ENCODE measurements at places on chromosomes 2 and 18.

DNA sequence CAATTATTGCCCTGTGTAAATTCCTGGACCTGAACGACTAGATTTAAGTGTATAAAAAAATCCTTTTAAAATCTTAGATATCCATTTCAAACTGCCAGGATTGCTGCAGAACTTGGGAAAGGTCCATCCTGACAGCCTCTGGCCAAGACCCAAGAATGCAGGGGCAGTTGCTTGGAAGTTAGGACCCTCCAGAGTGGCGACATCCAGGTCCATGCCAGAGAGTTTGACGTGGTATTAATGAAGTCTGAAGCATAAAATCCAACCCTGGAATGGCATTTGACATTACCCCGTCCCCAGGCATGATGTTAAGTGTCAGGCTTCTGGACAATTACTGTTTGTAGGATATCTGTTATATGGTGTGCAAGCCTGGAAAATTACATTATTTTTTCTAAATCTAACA, 810.2 kb downstream of the CNTNAP5 start:
- DNase-seq = no peak

- no peak for DNase-seq
Measured at GRCh38 chr2:233821709-233822100, 32.6 kb downstream of the HJURP start.

DNA sequence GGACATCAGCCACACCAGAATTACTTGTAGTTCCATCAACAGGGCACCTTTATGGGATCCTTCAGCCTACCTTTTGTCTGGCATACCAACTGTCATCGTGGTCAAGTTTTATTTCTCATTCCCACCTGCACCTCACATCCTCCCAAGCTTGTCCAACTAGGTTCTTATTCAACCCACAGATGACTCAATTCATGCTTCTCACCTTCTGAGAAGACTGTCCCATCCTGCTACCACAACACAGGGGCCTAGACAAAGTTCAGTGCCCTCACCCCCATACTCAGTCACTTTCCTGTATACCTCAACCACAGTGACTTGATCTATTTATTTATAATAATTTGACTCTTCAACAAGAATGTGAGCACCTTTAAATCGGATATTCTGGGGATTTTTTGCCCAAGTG, 114.4 kb upstream of the ACVR1C start:
- no peak for DNase-seq

DNA sequence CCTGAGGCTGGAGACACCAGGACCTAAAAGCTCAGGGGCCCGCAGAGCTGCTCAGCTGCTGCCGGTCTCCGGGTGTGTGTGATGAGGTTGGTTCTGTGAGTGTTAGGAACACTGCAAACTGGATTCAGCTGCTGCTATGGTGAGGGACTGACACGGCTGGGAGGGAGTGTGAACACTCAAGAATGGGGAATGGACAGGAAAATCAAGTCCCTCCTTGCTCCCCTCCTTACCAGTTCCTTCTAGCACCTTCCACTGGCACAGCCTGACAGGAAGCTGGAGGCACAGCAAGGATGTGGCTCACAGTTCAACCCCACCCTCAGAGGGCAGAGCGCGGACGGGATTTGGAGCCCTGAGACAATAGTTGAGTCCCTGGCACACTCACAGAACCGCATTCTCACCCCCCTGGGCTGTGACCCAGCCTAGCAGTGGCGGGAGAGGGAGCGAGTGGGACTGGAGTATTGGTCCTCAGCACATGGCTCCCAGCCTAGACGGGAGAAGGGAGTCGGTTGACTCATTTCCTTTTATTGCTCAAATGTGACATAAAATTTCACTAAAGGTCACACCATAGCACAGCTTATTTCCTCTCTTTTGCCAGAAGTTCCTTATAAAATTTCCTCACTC, 42.5 kb downstream of the LRRC30 start:
- no peak for DNase-seq

GRCh38 chr18:12907258-12907925, 23.4 kb upstream of the PTPN2 start:
- no peak for DNase-seq

- DNase-seq = no peak
Measured at GRCh38 chr2:65314801-65315441, 87.3 kb downstream of the ACTR2 start.

GRCh38 chr2:134183679-134184078, 70.2 kb upstream of the MGAT5 start:
- no peak for DNase-seq

- DNase-seq = no peak
Measured at GRCh38 chr2:218010984-218011652, 8.3 kb upstream of the TNS1 start.

DNA sequence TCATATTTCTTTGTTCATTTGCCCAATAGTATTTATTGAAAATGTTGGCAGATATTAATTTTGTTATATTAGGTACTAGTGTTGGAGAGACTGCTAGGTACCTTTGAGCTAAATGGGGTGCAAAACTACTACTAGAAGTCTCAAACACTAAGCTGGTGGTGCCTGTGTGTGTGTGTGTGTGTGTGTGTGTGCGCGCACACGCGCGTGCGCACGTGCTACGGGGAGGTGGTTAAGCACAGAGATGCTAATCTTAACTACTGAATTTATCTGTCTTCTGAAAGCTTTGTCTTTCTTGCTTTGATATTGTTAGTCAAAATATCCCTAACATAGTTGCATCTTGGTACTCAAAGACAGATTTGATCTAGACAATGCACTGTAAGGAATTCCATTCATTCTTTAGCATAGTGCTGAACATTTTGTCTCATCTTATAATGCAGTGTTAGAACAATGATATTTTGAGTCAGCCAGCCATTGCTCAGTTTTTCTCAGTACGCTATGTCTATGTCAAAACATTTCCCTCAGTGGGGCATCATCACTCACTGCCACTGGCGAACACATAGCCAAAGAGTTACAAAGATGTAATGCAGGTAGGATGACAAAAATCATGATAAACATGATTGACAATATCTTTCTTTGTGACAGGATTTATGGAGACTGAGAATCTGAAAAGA, 396.0 kb upstream of the RGPD4 start:
- DNase-seq = no peak

- DNase-seq = no peak
Measured at GRCh38 chr2:102253753-102254150, 57.6 kb upstream of the IL1RL1 start.

GRCh38 chr18:9150121-9150520, 13.5 kb downstream of the ANKRD12 start:
- no peak for DNase-seq

DNA sequence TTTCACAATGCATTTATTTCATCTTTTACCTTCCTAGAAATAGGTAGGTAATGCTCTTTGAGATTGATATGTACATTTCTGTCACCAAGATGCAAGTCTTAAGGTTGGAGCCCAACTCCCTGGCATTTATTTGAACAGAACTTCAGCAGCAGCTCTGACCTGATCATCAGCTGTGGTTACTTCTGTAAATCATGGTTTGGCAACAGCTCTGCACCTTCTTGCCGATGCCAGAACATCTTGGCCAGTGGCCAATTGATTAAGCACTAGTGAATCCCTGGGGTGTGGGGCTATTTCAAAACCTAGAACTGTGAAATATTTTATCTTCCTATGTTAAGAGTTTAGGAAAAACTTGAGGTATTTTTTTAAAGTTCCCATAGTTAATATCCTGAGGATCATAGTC, 124.8 kb upstream of the NYAP2 start:
- DNase-seq = no peak

- no peak for DNase-seq
Measured at GRCh38 chr2:234287650-234288049, 209.2 kb downstream of the ARL4C start.

- no peak for DNase-seq
Measured at GRCh38 chr2:136156411-136156810, 38.5 kb upstream of the CXCR4 start.

GRCh38 chr2:88127638-88127887, 299 bp downstream of the FABP1 start:
- DNase-seq = no peak

- no peak for DNase-seq
Measured at GRCh38 chr2:7665880-7666279, 748.7 kb downstream of the RNF144A start.

GRCh38 chr2:18991177-18992168, 366.9 kb downstream of the OSR1 start:
- DNase-seq = no peak

DNA sequence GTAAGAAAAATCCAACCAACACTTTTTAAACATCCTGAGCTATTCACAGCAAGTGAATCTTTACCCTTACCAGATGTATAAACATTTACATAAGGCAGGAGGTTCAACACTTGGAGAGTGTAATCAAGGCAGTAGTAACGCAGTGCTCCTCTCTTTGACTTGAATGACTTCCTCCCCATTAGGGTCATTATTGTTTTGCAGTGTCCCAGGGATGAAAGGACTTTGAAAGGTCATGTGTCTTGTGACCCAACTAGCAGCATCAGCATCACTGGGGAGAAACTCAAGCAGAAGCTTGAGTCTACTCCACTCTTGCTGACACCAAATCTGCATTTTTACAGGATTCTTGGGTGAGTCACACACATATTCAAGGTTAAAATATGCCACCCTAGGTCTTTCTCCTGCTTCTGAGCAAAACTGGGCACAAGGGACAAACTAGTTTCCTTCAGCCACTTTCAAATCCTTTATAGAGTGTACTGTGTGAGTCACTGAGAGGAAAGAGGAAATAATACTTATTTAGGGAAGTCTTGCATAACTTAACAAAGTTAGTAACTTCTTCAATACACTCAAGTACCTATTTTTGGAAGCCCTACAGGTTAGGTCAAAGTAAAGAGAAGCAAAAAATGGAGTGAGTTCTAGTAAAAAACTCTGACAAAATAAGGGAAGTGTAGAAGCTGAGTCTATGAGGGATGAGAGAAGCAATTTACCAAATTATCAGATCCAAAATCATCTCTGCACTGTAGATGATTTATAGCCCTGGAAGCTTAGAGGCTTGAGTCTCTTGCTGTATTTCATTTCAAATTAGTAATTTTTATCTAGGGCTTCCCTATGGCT, 51.0 kb upstream of the EML4 start:
- DNase-seq = no peak

- no peak for DNase-seq
Measured at GRCh38 chr2:38461470-38461869, 84.4 kb upstream of the ATL2 start.

DNA sequence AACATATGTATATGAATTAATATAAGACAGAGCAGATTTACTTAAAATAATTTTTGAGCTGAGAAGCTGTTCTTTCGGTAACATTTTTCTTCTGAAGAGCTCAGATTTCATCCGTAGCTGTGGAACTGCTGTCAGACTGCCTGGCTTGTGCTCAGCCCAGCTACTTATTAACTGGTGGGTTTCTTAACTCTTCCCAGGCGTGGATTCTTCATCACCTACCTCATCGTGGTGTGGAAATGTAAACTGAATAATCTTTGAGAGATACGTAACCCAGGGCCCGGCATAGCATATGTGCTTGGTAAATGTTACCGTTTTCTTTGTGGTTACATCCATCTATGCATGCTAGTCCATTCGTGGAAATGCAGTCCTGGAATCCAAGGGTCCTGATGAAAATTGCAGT, 145.0 kb downstream of the MCFD2 start:
- DNase-seq = no peak

- no peak for DNase-seq
Measured at GRCh38 chr2:23484275-23484674, 99.3 kb downstream of the KLHL29 start.

DNA sequence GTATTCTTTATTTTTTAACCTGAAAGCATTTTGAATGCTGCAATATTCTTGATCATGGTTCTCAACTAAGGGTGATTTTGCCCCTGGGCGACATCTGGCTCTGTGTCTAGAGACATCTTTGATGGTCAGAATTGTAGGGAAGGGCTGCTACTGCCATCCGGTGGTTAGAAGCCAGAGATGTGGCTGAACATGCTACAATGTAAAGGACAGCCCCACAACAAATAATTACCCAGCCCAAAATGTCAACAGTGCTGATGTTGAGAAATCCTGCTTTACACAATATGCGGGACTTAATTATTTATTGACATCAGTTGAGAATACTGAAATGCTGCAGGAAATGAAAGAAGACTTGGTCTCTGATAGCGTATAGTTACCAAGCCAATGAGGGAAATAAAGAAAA, 37.5 kb upstream of the SERPINB2 start:
- no peak for DNase-seq

GRCh38 chr2:48983551-48983950, 170.8 kb downstream of the FSHR start:
- no peak for DNase-seq

GRCh38 chr2:60693551-60693950, 62.5 kb upstream of the PAPOLG start:
- no peak for DNase-seq

DNA sequence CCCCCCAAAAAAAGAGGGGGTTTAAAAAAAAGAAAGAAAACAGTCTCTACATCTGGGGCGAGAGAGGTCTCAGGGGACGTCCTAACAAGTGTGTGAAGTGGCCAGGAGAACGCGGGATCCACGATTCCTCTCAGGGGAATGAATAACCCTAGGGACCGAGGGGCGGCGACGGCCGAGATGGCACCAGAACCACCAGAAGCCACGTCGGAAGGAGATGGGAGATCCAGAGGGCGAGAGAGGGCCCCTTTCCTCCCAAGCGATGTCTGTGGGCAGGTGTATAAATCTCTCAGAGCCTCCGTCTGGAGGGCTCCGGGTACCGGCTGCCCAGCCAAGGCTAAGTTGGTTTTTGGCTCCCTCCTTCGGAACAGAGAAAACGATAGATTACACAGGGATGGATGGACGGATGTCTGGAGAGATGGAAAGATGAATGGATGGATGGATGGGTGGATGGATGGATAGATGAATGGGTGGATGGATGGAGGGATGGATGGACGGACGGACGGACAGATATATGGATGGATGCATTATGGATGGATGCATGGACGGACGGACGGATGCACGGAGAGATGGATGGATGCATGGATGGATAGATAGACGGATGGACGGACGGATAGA, 1.7 kb downstream of the EPHA4 start:
- no peak for DNase-seq

GRCh38 chr2:75077909-75078308, 119.5 kb downstream of the POLE4 start:
- DNase-seq = no peak

DNA sequence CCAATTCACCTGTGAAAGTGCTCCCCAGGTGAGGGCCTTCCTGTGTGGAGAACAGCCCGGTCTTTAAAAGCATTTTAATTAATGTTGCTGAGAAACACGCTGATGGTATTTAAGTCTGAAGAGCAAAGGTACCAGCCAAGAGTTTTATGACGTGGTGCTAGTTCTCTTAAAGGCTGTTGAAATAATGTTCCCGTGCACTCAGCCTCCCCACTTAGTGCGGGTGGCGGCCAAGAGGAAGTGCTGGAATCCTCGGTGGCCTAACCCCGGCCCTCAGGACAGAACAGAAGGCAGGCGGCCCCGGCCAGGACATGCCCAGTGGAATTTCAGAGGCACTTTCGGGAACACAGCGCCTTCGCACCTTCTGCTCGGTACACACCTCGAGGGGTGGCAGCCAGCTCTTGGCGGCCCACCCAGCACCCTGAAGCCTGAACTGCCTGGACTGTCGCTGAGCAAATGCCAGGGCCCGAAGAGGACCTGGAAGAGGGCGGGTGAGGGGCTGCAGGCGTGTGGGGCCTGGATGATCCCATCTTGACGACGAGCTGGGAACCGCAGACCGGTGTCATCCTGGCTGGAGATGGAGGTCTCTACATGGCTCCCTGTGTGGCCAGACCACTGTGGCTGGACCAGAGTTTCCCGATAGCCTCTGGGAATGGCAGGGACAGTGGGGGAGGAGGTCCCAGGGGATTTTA, 142.9 kb downstream of the ASB1 start:
- no peak for DNase-seq

All from activated CD4-positive, CD25-positive, alpha-beta regulatory T cell treated with anti-CD3 and anti-CD28 coated beads, Interleukin-2, amount 50 U/mL, for 16 hours (primary cell).